Stimulated activated CD4-positive, alpha-beta T cell treated with anti-CD3 and anti-CD28 coated beads, TNF-alpha, amount 100 ng/mL, for 24 hours (primary cell): ENCODE measurements at places on chromosomes 5 and 9.

DNA sequence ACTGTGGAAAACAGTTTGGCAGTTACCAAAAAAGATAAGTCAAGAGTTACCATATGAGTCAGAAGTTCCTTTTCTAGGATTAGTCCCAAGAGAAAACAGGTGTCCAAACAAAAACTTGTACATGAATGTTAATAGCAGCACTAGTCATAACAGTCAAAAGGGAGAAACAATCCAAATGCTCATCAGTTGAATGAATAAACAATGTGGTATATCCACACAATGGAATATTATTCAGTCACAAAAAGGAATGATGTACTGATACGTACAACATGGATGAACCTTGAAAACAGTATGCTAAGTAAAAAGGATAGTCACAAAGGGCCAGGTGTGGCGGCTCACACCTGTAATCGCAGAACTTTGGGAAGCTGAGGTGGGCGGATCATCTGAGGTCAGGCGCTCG lies 7.9 kb downstream of the ZNF510 start:
- DNase-seq: no peak

DNA sequence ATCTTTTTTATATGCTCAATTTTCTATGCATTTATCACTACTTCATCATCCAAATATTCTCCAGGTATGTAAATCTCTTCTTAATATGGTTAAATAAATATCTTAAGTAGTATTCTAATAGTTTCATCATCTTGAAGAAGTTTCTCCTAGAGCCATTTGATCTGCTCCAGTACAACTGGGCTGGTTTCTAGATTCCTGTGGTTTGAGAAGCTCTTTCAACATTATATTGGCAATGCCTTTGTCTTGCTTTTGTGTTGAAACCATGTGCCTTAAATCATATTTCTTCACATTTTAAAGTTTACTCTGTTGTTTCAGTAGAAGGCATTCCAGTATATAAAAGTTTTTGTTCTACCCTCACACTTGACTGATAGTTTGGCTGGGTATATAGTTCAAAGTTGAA lies 27.6 kb downstream of the MBLAC2 start:
- no peak for DNase-seq

GRCh38 chr5:149304195-149305078 lies 32.8 kb downstream of the AFAP1L1 start:
- no peak for DNase-seq

- DNase-seq: no peak
Measured at GRCh38 chr5:139481580-139482049, 943 bp downstream of the STING1 start.

GRCh38 chr9:79551586-79551985 lies 20.2 kb upstream of the TLE4 start:
- no peak for DNase-seq

- peak; percentile 49 for DNase-seq
Measured at GRCh38 chr5:74945561-74946165, 79.5 kb upstream of the FAM169A start.

DNA sequence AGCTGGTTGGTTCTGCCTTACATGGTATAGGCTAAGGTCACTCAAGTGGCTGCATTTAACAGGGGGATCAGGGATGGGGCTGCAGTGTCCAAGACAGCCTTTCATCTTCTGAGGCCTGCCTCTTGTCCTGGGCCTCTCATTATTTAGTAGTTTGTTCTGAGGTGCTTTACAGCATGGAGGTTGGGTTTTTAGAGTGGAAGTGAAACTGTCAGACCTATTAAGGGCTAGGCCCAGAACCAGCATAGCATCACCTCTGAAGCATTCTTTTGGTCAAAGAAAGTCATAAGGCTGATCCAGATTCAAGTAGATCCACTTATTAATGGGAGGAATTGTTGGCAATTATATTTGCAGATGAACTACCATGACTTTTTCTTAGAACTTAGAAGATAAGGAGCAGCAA lies 146.0 kb upstream of the NMUR2 start:
- no peak for DNase-seq

- no peak for DNase-seq
Measured at GRCh38 chr5:73797132-73797510, 171.1 kb downstream of the ARHGEF28 start.

DNA sequence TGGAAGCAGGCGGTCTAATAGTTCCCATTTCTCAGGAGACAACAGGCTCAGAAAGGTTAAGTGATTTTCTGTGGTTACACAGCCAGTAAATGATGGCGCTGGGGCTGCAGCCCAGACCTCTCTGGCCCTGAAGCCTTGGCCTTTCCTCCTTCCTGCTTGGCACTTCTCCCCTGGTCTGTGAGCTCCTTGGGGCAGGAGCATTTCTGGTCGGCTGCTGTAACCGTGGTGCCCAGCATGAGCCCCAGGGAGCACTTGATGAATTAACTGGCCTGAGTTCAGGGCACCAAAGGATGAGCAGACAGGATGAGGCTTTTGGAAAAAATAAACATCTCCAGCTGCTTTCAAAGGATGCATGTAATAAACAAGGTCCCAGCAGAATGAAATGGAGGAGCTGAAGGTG lies 30.2 kb downstream of the CDHR2 start:
- DNase-seq: no peak

DNA sequence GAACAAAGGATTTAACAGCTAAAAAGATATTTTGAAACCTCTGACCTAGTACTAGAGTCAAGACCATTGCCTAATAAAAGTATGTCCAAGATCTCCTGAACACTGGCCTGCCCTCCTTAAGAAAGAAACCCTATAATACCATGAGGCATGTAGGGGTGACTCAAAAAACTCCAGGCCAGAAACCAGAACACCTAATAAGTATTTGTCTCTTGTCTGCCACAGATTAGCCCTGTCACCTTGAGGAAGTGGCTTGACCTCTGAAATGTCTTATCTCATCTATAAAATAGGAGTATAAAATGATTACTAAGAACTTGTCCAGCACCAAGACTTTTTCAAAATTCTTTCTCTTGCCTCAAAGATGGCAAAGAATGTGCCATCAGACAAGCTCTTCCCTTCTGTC lies 125.5 kb upstream of the RASGRF2 start:
- no peak for DNase-seq

- no peak for DNase-seq
Measured at GRCh38 chr9:121059998-121060636, 10.0 kb upstream of the C5 start.

DNA sequence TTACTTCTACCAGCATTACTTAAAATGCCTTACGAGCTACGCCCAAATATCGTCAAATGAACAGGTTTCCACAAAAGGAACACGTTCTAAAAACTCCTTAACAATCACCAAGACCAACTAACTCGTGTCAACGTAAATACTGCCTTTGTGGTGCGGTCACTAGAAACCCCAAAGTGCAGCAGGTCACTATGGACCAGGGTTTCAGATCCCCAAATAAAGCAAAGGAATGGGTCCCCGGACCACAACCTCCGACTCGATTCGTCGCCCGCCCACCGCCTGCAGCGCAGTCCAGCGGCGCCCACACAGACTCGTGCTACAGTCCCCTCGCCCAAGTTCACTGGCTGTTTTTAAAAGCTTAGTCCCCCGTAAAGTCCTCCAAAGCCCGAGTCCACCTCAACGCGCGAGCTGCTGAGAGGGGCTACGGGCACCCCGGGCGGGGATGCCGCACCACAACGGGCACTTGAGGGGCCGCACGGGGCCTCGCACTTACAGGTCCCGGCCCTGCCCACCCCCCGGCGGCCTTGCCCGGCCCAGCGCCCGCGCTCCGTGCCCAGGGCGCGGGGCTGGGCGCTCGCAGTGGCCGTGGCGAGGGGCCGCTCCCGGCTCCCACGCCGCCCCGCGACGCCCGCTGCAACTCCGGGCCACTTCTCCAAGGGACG lies 1.1 kb downstream of the NFIB start:
- no peak for DNase-seq

- DNase-seq: no peak
Measured at GRCh38 chr9:89500008-89500407, 2.1 kb upstream of the SEMA4D start.

DNA sequence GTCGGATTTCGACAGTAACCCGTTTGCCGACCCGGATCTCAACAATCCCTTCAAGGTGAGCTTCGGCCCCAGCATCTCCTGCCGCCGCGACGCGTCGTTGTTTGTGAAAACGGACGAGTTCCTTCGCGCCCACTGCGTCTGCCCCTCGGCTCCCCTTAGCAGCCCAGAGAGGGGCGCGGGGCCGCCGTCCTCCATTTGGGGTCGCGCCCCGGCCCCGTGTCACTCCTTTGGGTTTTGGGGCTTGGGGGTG lies 182 bp downstream of the SCAMP1 start:
- no peak for DNase-seq

DNA sequence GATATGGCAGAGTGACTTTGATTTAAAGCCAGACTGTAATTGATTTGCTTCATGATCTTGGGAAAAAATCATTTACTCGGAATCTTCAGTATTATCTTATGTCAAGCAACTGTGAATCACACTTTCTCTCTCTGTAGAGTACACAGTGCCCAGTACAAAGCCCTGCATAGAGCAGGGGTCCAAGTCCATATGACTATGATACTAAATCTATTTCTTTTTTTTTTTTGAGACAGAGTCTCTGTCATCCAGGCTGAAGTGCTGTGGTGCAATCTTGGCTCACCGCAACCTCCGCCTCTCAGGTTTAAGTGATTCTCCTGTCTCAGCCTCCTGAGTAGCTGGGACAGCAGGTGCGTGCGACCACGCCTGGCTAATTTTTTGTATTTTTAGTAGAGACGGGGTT lies 194.8 kb upstream of the SEMA6A start:
- DNase-seq: no peak

GRCh38 chr9:126051446-126052130 lies 275.0 kb upstream of the MVB12B start:
- DNase-seq: no peak

GRCh38 chr9:97921959-97922724 lies at the start of gene TRMO:
Gene TRMO (minus strand): TSS chr9:97922500. CDS start chr9:97922493, 7 bp downstream.
- peak; percentile 97 for DNase-seq

- DNase-seq: no peak
Measured at GRCh38 chr5:153885141-153885540, 153.6 kb downstream of the FAM114A2 start.

DNA sequence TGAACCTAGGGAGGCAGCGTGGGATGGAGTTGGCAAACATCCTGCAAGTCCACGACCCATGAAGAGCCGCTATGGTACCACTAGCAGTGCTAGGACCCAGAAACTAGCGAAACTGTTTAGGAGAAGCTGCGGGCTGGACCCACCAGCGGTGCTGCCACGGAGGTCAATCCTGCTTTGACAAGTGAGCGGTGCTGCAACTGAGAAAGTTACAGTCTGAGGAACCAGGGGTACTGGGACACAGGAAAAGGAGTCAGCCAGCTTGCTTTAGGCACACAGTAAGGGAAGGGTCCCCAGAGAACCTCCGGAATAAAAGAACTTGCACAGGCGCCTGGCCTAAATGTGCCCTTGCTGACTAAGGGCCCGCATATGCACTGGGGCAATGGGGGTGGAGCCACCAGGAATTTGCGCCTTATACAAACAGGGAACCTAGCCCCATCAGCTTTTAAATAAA lies 23.6 kb upstream of the ANXA2R start:
- no peak for DNase-seq

GRCh38 chr5:151218177-151218576 lies 5.7 kb downstream of the CCDC69 start:
- no peak for DNase-seq

GRCh38 chr5:170195961-170196360 lies 36.8 kb upstream of the C5orf58 start:
- no peak for DNase-seq

- no peak for DNase-seq
Measured at GRCh38 chr9:75983319-75984045, 93.0 kb downstream of the PCSK5 start.

GRCh38 chr5:177478711-177479646 lies 5.5 kb upstream of the DBN1 start:
- DNase-seq: no peak

- no peak for DNase-seq
Measured at GRCh38 chr9:75086541-75087288, 1.2 kb downstream of the NMRK1 start.

DNA sequence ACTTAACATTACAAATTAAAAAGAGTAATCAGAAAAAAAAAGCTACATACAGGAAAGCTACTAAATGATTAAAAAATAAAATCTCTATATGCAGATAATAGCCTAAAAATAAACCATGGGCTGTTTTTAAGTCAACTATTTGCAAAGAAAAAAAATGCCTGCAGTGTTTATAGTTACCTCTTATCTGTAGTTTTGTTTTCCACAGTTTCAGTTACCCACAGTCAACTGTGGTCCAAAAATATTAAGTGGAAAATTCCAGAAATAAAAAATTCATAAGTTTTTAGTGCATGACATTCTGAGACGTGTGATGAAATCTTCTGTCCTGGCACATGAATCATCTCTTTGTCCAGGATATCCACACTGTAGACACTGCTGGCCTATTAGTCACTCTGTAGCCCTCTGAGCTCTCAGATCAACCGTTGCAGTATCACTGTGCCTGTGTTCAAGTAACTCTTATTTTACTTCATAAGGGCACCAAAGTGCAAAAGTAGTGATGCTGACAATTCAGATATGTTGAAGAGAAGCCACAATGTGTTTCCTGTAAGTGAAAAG lies 59.2 kb downstream of the PRELID2 start:
- DNase-seq: no peak

DNA sequence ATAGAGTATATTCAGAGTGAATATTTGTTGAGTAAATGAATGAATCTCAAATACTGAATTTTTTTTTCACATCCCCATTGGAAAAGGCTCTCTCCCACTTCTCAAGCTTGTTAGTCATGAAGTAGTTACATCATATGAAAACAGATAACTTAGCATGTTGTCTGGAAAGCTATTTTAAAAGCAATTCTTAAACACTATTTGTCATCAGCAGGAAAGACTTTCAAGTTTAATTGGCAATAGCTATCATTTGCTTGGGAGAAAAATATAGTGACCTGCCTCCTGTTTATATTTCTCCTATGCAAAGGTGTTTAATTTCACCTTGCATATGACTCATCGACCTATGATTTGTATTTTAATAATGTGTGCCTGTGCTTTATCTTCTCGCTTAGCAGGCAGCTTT lies 499.8 kb upstream of the GRIA1 start:
- no peak for DNase-seq

DNA sequence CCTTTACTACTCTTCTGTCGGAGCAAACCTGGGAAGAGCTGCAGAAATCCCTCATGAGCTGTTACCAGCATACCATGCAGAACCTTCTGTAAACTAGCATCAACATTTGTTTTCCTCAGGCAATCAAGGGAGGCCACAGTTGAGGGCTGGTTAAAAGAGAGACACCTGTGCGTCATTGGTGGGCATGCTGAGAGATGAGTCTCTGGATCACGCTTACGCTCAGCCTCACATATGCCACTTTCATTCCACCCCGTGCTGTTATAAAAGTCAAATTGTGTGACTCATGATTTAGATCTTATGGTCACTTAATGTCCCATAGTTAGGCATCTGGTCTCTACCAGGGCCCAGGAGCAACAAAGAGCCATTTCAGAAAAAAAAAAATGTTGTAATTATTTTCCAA lies 18.1 kb upstream of the ICE1 start:
- no peak for DNase-seq

DNA sequence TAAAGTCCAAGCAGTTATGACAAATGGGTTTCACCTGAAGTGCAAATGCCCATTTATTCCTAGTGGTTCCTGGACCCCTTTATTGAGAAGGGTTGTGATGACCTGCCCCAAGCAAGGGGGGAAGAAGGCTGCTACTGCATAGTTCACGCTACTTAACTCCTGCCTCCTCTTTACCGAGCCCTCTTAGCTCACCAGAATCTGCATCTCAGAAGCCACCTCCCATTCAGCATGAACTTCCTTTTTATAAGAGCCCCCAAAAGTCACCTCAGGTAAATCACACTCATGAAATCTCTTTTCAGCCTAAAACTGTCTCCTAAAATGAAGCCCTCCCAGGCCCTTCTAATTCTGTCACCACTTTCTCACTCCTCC lies 26.6 kb upstream of the C9orf72 start:
- DNase-seq: no peak
